ENCODE measurements at places on chromosomes 5 and 9.

DNA sequence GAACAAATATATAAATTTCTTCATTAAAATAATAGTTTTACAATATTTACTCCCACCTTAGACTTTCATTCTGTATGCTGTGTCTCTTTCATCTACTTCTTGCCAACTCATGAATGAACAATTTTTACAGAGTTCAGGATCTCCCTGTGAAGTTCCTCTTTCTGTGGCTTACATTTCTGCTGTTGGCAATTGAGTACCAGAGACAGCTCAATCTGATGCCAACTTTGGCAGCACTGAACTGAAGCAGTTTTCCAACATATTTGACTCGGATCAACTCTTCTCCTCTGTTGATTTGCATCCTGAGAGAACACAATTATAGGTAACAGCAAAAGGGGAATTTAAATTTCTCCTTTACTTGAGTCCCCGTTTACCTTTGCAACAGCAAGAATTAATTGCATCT, 1262.2 kb downstream of the EFNA5 start:
- DNase-seq: no peak

GRCh38 chr5:56349461-56349860, 116.3 kb upstream of the ANKRD55 start:
- DNase-seq: no peak

GRCh38 chr5:143059976-143060765, 290.0 kb downstream of the ARHGAP26 start:
- DNase-seq: no peak

DNA sequence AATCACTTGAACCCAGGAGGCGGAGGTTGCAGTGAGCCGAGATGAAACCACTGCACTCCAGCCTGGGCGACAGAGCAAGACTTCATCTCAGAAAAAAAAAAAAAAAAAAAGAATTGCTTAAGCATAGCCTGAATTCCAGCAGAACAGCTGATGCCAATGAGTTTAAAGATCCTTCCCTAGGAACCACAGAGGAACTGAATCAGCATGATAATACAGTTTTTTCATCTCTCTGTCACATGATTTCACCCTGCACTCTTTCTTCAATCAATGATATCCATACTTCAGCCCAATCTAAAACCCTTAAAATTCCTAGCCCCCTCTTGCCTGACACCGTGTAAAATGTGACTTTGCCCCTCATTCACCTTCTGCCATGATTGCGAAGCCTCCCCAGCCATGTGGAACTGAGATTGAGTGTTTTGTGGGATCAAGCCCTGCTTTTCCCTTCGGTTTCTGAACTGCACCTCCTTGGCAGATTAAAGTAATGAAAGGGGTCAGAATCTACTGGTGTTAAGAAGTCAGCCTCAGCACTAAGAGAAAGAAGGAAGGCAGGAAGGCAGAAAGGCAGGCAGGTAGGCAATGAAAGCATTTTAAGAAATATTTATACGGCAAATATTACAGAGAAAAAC, 20.9 kb upstream of the DMXL1 start:
- peak; percentile 56 for DNase-seq

- DNase-seq: no peak
Measured at GRCh38 chr9:115939065-115939765, 214.4 kb upstream of the PAPPA start.

GRCh38 chr9:22102146-22103053, 93.3 kb upstream of the CDKN2B start:
- no peak for DNase-seq

- DNase-seq: no peak
Measured at GRCh38 chr9:130988905-130989304, 20.1 kb upstream of the LAMC3 start.

- DNase-seq: no peak
Measured at GRCh38 chr9:13267743-13268142, 11.7 kb downstream of the MPDZ start.

GRCh38 chr5:128772356-128772755, 192.9 kb upstream of the SLC27A6 start:
- no peak for DNase-seq

DNA sequence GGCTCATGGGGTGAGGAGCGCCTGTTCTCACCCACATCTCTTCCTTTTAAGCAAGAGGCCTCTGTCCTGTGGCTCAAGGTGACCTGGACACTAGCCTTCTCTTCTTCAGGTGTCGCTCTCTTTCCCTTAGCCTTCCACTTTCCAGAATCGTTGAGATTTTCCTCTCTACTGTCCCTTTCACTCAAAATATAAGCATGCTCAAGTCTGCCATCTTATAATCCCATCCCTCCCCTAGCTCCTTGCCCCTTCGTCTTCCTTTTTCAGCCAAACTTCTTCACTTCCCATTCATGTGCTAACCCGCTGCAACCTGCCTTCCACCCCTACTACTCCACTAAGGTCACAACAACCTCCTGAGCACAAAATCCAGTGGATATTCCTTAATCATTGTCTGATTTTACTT, 13.1 kb downstream of the PTGR1 start:
- DNase-seq: no peak

- no peak for DNase-seq
Measured at GRCh38 chr9:79220251-79220650, 351.5 kb upstream of the TLE4 start.

GRCh38 chr5:10421896-10422691, 19.6 kb upstream of the ROPN1L start:
- DNase-seq: peak; percentile 77

DNA sequence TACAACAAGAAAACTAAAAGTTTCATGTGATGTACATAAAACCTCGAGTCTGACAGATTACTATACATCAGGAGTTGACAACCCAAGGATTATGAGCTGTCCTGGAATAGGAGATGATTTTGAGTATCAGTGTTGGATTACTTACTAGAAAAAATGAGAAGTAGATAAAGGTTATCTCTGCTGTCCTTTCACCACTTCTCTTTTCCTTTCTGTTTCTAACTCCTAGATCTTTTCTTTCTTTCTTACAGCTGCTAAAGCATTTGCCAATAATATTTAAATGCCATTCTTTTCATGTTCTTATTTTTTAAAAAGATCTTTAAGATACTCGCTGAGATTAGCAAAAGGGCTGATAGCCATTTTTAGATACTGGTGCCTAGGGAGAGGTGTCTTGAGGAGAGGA, 14.8 kb downstream of the RBM27 start:
- DNase-seq: no peak

DNA sequence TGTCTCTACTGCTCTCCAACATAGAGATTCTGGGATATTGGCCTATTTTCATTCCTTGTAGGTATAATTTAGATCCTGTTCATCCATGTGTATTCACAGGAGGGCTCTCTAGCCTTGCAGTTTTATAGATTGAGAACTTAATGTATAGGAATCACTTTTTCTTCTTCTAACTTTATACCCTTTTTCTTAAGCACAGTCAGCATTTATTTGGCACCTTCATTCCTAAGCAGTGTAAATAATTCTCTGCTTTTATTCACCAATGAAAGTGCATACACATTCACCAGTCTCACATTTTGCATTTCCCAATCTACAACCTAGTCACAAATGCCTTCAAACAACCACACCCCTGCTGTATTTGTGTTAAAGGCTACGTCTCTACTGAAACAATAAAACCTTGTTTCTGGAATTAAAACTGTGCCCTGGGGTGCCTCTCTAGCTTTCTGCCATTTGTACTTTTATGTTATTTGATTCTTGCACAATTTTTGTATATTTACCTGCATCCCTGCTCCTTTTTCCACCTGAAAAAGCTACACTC, 49.3 kb downstream of the NREP start:
- DNase-seq: no peak

- no peak for DNase-seq
Measured at GRCh38 chr9:110601098-110601497, 21.6 kb upstream of the SVEP1 start.

- peak; percentile 25 for DNase-seq
Measured at GRCh38 chr5:100852988-100853449, 50.1 kb downstream of the ST8SIA4 start.

- no peak for DNase-seq
Measured at GRCh38 chr5:73434461-73434860, 14.1 kb downstream of the FOXD1 start.

- peak; percentile 19 for DNase-seq
Measured at GRCh38 chr5:151757233-151758140, 944 bp downstream of the ATOX1 start.

GRCh38 chr9:7150153-7150890, 392.5 kb downstream of the KDM4C start:
- peak; percentile 57 for DNase-seq

DNA sequence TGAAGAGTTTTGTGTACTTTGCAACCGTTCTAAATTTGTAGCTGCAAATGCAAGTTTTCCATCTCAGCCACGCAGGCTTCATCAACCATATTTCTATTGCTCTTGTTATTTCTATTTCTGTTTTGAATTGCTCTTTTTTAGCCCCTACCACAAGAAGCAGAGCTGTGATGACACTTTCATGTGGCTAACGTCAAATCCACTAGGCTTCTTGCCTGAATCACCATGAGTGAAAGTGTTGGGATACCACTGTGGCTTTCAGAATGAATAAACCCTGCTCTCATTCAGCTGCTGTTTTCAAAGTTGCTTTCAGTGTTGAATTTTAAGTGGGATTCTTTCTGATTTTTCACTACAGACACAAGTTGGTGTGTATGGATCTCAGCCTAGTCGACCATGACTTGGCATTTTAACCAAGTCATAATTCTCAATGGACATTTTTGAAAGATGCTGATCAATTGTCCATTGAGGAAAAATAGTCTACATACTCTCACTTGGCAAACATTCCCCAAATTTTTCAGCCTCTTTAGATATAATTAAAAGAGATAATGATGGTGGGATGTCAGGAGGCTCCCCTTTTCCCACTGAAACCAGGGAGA, 41.0 kb upstream of the MTAP start:
- DNase-seq: no peak

GRCh38 chr9:91764661-91765060, 185.4 kb downstream of the ROR2 start:
- DNase-seq: no peak

DNA sequence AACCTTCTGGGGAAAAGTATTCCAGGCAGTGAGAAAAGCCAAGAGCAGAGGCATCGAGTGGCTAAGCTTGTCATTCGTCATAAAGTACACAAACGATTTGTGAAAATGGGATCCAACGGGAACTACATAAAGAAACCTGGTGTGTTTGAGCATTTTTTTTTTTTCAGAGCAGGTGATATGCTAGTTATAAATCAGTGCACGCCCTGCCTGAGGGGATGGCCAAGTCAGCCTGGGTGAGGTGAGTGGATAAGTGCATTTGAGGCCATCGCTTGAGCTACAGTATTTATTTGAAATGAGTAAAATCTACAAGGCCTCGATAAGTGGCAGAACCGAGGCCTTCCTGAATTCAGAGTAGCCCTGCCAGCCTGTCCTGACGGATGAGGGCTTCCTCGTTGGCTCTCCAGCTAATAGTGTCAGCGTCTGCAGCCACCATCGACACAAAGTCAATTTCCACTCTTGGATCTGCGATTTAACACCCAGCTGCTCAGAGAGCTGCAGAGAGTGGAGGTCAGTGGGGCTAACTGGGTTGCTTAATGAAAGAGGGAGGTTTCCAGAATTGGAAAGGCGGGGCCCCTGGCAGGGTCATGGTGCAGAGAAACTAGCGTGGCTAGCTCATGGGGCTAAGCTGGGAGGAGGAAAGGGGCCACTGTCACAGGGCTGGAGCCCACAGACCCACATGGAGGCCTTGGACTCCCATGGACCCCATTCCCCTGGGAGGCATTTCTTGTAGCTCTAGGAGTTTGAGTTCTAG, 27.3 kb downstream of the PPARGC1B start:
- DNase-seq: no peak

- no peak for DNase-seq
Measured at GRCh38 chr9:110249603-110250002, 6.7 kb downstream of the TXN start.

DNA sequence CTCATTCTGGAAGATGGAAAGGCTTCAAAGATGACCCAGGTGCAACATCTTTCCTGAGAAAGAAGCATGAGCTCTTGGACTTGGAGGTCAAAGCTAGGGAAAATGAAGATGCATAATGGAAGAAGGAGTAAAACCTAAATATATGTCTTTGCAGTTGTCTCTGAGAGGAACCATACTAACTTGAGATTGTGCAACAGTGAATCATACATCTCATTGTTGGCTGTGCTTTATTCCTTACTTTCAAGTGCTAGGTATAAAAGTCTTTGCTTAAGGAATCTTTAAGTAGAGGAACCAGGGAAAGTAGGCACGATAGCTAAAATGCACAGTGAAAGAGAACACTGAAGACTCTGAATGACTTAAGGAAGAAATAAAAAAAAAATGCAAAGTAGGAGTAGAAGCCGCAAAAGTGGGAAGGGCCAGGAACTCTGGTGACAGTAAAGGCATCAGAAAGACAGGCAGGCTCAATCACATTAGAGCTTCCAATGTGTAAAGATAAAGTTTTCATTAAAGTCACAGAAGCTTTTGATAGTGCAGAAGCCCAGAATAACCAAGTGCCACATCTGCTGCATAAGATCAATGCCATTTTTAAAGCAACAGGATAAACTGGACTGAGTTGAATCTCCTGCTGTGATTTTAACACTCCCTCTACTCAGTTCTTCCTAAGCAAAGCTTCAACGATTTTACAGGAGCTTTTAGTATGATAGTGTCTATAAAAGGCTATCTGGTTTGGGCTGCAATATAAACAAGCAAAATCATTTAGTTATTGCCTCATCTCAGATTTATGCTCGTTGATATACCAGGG, 432.3 kb upstream of the EDIL3 start:
- no peak for DNase-seq

- no peak for DNase-seq
Measured at GRCh38 chr5:66144834-66145390, 812 bp downstream of the SREK1 start.

GRCh38 chr9:96461336-96461735, 11.4 kb downstream of the HABP4 start:
- DNase-seq: no peak

DNA sequence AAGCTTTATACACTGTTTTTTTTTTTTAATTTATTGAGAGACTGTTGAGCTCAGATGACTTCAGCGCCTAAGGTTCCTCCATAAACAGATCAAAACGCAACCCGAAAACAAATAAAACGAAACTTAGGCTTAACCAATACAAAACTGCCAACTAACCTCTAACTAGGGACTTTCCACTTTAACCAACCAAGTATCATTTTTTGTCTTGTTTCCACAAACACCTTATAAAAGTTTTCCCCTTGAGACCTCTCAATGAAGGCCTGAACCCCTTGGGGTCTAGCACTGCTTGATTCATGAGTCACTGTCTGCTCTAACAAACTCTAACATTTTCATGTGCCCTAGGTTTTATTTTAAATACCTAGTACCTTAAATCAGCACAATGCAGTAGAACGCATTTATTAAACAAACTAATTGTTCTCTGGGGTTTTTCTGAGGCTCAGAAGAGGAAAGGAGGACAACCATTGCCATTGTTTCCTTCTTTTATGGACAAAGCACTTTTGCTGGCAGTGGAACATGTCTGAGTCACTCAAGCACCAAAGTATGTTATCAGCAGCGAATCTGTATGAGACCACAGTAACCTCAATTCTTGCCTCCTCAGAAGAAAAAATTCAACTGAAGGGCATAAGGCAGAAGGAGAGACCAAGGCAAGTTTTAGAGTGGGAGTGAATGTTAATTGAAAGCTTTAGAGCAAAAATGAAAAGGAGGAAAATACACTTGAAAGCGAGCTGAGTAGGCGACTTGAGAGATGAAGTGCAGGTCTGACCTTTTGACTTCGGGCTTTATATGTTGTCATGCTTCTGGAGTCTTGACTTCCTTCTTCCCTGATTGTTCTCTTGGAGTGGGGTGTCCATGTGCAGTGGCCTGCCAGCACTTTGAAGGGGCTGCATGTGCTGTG, 97.7 kb upstream of the HCN1 start:
- no peak for DNase-seq

All from inflammatory macrophage (primary cell).